ENCODE measurements at places on chromosomes 12 and 14.

DNA sequence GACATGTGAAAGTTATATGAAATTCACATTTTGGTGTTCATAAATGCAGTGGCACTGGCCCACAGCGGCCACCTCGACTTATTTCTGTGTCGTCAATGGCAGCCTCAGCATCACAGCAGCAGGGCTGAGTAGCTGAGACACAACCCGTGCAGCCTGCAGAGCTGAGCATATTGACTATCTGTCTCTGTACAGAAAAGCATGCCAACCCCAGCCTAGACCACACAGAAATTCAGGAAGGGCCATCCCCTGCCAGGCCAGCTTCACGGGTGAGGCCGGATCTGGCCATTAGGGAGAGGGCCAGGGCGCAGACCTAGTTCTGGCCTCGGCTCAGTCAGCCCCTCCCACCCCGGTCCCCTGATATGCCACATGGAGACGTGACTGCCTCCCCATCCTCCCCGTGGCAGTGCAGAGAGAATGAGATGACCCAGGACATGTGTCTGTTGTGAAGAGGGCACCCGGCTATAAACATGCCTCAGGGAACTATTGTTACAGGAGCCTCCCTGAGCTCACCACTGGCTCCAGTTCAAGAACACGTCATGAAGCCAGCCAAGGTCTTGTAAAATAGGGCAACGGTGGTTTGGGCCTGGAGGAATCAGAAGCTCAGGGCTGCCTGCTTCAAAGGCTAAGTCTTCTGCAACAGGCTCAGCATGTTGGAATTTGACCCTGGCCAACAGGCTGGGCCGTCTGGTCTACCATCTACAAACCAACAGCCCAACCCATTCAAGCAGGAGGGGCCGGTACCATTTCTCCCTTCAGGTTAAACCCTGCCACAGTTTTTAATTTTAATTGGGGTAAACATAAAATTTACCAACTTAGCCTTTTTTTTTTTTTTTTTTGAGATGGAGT is 25.5 kb downstream of the SCARB1 start:
- no peak for DNase-seq
- peak overlapping the region; percentile 74 for H3K27ac ChIP-seq
- no peaks in the 10 kb centered on the region for H3K36me3 ChIP-seq

DNA sequence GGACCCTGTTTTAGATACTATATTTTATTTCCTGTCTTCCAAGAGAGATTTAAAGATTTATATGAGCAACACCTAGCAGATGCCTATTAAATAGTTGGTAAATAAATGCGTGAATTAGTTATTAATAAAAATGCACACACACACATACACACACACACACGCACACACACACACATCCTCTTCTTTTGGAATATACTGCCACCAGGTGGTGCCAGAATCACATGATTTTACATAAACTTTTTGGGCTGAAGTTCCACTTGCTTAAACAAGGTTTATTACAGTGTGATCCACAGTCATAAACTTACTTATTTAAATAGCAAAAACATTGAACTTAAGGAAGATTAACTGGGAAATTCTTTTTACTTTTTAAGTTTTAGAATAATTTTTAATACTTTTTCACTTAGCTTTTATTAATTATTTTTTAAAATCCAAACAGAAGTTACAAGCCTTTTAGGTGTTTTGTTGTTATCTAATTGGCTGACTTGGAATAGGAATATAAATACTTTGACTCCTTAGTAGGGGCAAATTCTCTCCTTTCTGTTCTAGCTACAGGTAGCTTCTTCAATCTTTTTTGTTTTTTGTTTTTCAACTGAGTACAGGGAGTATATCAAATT is 17.5 kb downstream of the RAD51B start:
- DNase-seq: no peak
- no peaks in the 10 kb centered on the region for H3K4me1 ChIP-seq
- no peak overlapping the region for H3K27ac ChIP-seq
- no peak overlapping the region for H3K4me3 ChIP-seq
- H3K36me3 ChIP-seq: no peaks in the 10 kb centered on the region

GRCh38 chr12:56839915-56840325 is 76.8 kb downstream of the HSD17B6 start:
- H3K27ac ChIP-seq: no peak overlapping the region
- H3K36me3 ChIP-seq: no peaks in the 10 kb centered on the region
- no peak for DNase-seq

DNA sequence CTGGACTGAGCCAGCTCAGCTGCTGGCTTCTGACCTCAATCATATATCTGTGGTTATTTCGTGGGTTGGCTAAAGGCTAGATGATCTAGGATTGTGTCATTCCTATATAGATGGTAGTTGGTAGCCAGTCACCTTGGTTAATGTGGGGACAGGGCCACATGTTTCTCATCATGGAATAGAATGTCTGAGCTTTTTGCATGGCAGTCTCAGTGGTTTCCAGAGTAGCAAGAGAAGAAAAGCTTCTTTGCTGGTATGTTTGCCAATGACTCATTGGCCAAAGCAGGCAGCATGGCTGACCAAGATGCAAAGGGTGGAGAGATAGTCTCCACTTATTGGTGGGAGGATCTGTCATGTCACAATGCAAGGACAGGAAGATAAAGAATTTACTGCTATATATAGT is 746.4 kb upstream of the FLRT2 start:
- H3K27me3 ChIP-seq: no peaks in the 10 kb centered on the region
- DNase-seq: no peak
- H3K36me3 ChIP-seq: no peaks in the 10 kb centered on the region
- no peaks in the 10 kb centered on the region for H3K4me1 ChIP-seq
- no peak overlapping the region for H3K4me3 ChIP-seq
- H3K27ac ChIP-seq: no peak overlapping the region

GRCh38 chr14:79544698-79545070 is 666.6 kb downstream of the DIO2 start:
- H3K4me3 ChIP-seq: no peak overlapping the region
- no peak overlapping the region for H3K27ac ChIP-seq
- H3K36me3 ChIP-seq: no peaks in the 10 kb centered on the region

GRCh38 chr12:109460538-109460937 is 16.6 kb downstream of the KCTD10 start:
- H3K4me3 ChIP-seq: no peak overlapping the region
- H3K4me1 ChIP-seq: peaks cover 89% of the 10 kb centered on the region
- DNase-seq: no peak
- H3K27me3 ChIP-seq: no peaks in the 10 kb centered on the region
- peaks cover 40% of the 10 kb centered on the region for H3K36me3 ChIP-seq

- no peaks in the 10 kb centered on the region for H3K27me3 ChIP-seq
- H3K27ac ChIP-seq: no peak overlapping the region
- DNase-seq: no peak
- H3K36me3 ChIP-seq: peaks cover 3% of the 10 kb centered on the region
- peaks cover 11% of the 10 kb centered on the region for H3K4me1 ChIP-seq
Measured at GRCh38 chr14:74704656-74705055, 8.2 kb downstream of the AREL1 start.

DNA sequence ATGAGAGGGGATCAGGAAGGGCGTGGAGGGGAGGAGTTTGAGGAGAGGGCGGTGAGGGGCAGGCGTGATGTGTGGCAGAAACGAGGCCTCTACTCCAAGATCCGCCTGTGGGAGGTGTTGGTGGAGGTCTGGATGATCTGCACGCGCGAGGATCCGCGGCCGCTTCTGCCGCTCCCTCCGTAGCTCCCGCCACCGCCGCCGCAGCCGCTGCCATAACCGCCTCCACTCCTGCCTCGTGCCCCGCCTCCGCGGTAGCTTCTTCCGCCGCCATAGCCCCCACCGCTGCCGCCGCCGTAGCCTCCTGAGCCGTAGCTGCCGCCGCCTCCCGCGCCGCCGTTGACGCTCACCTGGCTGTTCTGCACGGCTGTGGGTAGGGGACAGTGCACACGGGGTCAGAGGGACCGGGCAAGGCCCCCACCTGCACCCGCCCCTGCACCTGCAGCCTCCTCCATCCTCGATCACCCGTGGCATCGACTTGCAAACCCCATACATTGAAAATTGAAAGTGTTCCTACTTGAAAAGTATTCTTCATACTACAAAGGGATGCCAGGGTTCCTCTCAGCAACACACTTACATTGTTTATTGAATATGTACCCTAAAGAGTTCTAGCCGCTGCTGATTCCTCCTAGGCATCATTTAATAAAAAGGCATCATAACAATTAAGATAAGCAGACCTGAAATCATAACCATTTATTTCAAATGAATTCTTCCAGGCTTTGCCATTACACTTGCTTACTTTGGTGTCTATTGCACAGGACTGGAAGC is 11.1 kb upstream of the KRT1 start:
- DNase-seq: no peak
- H3K4me1 ChIP-seq: peaks cover 11% of the 10 kb centered on the region
- no peak overlapping the region for H3K27ac ChIP-seq
- H3K36me3 ChIP-seq: no peaks in the 10 kb centered on the region
- H3K4me3 ChIP-seq: peak overlapping the region; percentile 41

DNA sequence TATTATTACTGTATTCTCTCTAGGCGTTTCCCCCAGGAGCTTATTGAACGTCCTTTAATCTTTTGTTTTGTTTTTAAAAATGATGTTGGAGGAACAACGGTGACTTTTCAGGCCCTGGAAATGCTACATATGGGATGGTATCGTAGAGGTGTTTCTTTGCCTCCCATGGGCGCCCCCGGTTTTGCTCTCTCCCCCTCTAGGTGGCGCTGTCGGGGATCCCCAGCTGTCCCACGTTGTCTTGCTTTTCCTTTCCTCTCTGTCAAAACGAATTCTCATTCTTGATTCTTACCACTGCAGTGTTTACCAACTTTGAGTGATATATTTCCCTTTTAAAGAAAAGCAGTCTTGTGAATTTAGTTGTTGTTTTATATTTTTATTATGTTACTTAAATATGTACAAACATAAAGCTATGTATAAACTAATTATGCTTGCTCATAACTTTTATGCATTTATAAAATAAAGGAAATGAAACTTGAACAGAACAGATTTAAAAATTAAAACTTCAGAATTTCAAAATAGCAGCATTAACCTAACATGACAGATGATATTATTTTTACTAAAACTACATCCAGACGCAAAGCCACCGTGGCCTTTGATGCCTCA is 171.9 kb downstream of the RGS6 start:
- no peaks in the 10 kb centered on the region for H3K4me1 ChIP-seq
- DNase-seq: no peak
- no peak overlapping the region for H3K4me3 ChIP-seq
- no peak overlapping the region for H3K27ac ChIP-seq
- no peaks in the 10 kb centered on the region for H3K27me3 ChIP-seq
- H3K36me3 ChIP-seq: no peaks in the 10 kb centered on the region

GRCh38 chr12:93773122-93773871 is 96.1 kb downstream of the CRADD start:
- H3K27me3 ChIP-seq: no peaks in the 10 kb centered on the region
- no peaks in the 10 kb centered on the region for H3K36me3 ChIP-seq
- peaks cover 17% of the 10 kb centered on the region for H3K4me1 ChIP-seq
- no peak overlapping the region for H3K27ac ChIP-seq
- no peak for DNase-seq
- H3K4me3 ChIP-seq: no peak overlapping the region

Measured in vagina (tissue), 2 donors.